ENCODE measurements at places on chromosomes 11 and 22. TPM values are rescaled to one million over a fixed set of nuclear protein-coding genes. Genes with fewer than 3 reads are reported as not detected.

DDX6 gene
- total RNA-seq: 127 TPM

SESN3 gene
- 0.06 TPM for total RNA-seq

EFCAB6 gene
- total RNA-seq: 0.77 TPM

FHIP1B gene
- total RNA-seq: 14.6 TPM

GNAZ gene
- 19.1 TPM for total RNA-seq

TRIM48 gene
- total RNA-seq: not detected

ARHGAP42 gene
- 1.7 TPM for total RNA-seq

CCDC73 gene
- total RNA-seq: not detected

XKR3 gene
- total RNA-seq: not detected

RTN4R gene
- 0.59 TPM for total RNA-seq

OR56A1 gene
- total RNA-seq: not detected

HORMAD2 gene
- not detected for total RNA-seq

UPK3A gene
- not detected for total RNA-seq

IZUMO1R gene
- total RNA-seq: not detected

MIAT gene
- 0.71 TPM for total RNA-seq

TRIM64C gene
- total RNA-seq: not detected
